HTR-8/SVneo (cell line): ENCODE measurements at places on chromosomes 3 and 15.

GRCh38 chr3:97952280-97952679, 20.0 kb downstream of the RIOX2 start:
- DNase-seq: no peak

- DNase-seq: no peak
Observed at GRCh38 chr3:183581496-183582155, 26.1 kb upstream of the KLHL6 start.

- DNase-seq: no peak
Observed at GRCh38 chr15:57697588-57697987, 8.9 kb upstream of the POLR2M start.

- no peak for DNase-seq
Observed at GRCh38 chr3:130741946-130742610, 4.6 kb downstream of the PIK3R4 start.

DNA sequence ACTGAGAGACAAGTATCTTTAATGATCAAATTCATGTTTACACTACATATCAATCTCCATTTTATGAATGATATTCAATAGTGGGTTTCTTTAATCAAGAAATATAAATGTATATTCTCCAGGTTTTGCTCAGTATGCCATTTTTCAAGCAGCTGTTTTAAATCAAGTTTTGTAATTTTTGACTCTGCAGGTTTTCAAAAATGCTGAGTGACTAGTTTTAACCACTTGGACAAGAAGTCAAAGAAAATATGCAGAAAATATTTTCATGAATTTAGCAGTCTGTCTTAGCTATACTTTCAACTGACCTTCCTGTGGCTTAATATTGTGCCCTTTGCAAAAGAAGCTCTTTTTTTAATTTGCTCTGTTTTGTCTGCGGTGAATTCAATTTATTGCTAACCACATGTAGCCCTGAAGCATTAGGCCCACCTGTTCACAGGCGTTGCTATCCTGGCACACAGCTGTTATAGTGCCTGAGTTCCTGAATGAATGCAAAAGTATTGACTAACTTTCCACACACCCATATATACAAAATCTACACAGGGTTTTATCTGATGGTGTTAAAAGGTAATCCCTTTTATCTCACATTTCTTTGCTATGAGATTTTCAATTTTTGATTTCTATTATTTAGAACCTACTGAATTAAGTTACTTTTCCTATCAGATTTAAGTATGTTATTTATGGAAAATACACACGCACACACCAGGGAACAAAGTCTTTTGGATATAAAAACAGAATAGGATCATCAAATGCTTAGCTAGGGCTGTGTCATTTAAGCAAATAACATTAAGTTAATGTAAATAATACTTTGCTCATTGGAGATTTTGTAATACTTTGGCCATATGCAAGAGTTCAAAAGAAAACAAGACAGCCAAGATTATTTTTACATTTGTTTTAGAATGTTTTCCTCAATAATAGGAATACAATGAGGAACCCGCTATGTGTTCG, 1166.1 kb upstream of the GBE1 start:
- no peak for DNase-seq

GRCh38 chr3:73727117-73727821, 102.5 kb upstream of the PDZRN3 start:
- no peak for DNase-seq

DNA sequence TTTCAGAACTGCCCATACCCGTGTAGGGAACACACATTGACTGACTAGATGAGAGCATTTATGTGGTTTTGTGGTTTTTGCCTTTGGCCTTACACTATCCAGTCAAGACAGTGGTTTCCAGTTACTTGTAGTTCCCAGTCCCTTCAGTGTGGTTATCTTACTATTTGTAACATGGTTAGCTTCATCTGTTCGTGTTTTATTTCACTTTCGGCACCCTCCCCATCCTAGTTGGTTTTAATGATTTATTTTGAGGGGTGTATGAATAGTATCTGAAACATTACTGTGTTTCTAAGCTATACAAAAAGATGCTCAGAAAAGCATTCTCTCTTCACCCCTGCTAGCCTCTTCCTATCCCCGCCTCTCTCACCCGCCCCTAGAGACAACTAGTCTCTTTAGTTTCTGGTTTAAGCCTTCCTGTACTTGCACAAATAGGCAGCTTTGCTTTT, 14.1 kb downstream of the LYSMD4 start:
- DNase-seq: no peak

- no peak for DNase-seq
Observed at GRCh38 chr15:52136442-52136980, 23.9 kb upstream of the BCL2L10 start.

DNA sequence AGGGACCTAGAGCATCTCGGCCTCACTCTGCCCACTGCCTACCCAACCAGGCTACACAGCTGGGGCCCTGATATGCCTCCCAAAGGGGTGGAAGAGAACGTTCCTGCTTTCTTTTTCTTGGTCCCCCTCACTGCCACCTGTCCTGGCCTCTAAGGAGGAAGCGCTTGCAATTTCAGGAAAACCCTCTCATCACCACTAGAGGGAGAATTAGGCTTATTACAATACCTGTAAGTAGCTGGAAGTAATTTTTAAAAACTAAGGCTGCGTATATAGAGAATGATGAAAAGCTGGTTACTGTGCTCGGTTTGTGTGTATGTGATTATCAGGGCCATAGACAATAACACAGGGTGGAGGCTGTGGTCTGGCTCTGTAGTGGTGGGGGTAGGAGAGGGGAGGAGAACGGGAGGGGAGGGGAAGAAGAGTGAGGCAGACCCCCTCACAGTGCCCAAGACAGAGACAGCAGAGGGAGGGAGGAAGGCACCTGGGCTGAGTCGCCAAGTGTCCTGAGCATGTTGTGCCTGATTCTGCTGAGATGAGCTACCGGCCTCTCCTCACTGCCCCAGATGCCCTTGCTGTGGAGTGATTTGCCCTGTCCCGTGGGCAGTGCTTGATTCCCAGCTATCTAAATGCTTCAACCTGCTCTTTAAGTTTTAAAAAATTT, 3.3 kb downstream of the GABRG3 start:
- DNase-seq: no peak
